ENCODE measurements at places on chromosomes 3 and 15.

DNA sequence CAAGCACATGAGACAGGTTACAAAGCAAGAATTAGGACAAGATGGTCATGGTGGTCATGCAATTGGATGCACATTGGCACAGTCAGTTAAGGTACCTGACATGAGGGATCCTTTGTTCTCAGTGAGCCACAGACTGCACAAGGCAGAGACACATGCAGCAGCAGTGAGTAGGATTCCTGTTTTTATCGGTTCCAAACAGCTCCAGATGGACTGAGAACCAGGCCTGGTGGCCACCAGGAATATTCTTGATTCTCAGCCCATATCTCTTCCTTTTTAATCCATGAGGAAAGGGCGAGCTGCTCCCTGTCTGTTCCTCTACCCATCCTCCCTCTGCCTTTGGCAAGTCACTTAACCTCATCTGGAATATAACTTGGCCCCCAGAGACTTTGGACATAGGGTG lies 410.8 kb downstream of the GAP43 start:
- DNase-seq = no peak

DNA sequence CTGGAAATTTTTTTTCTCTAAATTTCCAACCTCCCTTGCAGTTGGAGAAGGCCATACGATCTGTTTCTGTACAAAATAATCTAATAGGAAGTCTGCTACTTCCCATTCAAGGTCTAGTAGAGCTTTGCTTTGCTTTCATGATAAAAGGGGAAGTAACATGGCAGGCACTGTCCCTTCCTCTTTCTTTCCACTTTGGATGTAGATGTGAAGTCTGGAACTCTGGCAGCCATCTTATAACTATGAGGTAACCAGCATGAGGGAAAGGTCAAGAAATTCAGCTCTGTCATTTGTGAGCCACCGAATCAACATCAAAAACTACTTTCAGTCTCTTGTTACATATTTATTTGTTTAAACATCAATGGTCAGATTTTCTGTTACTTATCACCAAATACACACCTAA lies 156.3 kb downstream of the MTHFS start:
- no peak for DNase-seq

- DNase-seq = peak; percentile 47
Measured at GRCh38 chr15:90482124-90483011, 47.4 kb upstream of the CRTC3 start.

DNA sequence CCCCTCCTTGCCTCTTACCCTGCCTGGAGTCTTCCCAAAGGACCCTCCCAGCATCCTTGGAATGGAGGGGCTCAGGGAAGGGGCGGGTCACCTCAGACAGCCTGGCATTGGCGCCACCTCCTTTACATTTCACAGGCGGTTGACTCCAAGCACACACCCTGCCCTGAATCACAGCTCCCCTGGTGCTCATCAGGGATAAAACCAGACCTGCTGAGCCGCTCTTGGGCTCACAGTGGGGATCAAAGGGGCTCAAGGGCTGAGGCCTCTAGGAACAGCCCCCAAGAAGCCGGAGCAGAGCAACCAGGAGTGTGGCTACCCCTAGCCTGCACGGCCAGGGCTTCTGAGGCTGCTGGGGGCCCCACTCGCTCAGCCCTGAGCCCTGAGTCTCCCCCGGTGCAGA lies 16.6 kb downstream of the LINGO1 start:
- no peak for DNase-seq

DNA sequence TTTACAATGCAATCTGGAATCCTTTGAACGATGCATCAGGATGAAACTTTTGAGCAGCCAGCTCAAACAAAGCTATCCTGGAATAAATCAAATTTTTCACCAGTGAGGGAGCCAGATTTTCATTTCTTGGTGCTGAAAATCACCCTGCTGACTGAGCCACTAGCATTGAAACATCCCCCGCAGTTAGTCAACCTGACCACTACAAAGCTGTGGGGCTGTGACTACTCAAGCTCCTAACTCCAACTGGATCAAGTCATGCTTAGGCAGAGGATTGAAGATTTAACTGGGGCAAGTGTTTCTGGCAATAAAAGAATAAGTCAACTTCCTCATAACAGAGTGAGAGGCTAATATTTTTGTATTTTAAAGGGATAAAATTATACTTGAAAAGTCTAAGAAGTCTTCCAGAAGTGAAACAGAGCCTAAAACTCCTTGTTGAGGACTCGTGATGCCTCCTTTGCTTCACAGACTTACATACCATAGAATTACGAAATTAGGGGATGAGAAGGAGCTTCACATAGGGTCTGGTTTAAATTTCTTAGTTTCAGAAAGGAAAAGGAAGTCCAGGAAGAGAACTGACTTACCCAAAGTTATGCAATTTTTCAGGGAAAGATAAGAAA lies 177.8 kb downstream of the SERPINI1 start:
- DNase-seq = no peak

GRCh38 chr3:29515451-29515850 lies 234.6 kb downstream of the RBMS3 start:
- no peak for DNase-seq

DNA sequence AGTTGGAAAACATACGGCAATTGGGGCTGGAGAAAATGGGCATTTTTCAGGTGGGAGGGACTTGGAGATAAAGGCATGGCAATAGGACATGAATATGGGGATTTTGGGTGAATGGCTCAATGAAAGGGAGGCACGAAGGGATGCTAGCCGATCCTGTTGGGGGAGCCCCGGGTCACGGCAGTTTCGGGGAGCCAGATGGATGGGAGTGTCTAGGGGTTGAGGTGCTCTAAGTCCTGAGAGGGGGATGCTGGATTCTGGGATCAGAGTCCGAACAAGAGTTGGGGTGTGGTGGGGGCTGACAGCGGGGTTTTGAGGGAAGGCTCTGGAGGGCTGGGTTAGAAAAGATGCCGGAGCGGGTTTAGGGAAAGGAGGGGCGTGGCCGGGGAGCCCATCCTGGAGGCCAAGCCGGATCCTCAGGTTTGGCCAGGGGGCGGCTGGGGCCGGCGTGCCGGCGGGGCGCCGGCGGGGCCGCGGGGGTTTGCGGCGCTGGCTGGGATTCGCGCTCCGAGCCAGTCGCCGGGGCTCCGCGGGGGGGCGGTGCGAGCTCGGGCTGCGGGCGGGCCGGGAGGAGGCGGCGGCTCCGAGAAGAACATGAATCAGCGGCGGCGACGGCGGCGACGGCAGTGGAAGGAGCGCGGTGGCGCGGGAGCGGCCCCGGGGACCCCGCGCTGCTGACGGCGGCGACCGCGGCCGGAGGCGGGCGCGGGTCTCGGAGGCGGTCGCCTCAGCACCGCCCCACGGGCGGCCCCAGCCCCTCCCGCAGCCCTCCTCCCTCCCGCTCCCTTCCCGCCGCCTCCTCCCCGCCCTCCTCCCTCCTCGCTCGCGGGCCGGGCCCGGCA lies at the start of gene TYRO3:
Gene TYRO3, plus strand, starts transcription at position 813 of the 839 bp plus-strand sequence. CDS start 46 bp downstream, outside the sequence.
- DNase-seq = peak; percentile 81

- no peak for DNase-seq
Measured at GRCh38 chr3:57151021-57151449, 14.1 kb downstream of the IL17RD start.

- DNase-seq = no peak
Measured at GRCh38 chr3:29478611-29479010, 197.7 kb downstream of the RBMS3 start.

DNA sequence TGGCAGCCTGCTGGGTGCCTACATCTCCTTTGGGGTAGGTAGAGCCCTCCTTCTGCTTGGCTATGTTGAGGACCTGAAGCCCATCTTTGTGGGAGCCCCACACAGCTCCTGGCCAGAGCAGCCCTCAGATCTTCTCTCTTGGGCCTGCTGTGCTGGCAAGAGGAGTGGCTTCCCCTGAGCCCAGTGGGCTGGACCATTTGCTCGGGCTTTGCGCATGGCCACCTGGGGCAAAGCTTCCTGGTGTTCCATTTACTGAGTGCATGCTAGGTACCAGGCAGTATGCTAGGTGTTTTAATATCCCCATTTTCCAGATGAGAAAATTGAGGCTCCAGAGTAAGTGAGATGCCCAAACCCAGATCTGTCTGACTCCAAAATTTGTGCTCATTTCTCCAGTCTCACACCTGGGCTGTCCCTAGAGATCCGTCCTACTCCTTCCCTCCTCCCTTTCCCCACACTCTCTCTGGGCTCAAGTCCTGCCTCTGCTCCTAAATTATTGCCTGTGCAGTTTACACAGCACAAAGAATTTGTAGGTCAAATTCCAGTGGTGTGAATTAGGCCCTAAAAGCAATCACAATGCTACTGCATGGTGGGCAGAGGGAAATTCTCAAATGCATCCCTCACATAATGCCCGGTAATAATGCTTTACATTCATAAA lies 39.7 kb downstream of the SLC28A1 start:
- no peak for DNase-seq

DNA sequence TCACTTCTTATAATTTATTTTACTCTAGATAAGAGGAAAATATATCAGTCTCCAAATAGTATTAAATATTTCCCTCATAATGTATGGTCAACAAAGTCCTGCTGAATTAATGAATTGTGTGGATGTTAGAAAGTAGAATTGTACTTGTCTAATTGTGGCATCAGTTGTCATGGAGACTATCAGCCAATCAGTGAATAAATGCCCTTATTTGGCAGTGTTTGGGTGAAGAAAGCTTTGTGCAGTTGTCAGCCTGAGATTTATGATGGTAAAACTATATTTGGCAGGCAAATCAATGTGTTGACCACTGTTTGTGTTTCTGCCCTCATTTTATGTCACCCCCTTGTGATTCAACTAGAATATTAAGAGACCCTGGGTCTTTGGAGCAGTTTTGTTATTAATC lies 293.6 kb upstream of the MDFIC2 start:
- no peak for DNase-seq

GRCh38 chr3:2513986-2514385 lies 415.3 kb downstream of the CNTN4 start:
- no peak for DNase-seq

DNA sequence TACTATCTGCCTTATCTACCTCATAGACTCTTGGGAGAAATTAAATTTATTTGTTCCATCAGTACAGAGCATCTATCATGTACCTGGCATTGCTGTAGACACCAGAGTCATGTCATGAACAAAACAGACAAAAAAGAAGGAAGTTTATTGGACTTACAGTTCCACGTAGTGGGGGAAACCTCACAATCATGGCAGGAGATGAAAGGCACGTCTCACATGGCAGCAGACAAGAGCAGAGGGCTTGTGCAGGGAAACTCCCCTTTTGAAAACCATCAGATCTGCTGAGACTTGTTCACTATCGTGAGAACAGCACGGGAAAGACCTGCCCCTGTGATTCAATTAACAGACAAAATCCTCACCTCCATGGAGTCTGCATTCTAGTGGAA lies 25.6 kb upstream of the ACAP2 start:
- peak; percentile 32 for DNase-seq

DNA sequence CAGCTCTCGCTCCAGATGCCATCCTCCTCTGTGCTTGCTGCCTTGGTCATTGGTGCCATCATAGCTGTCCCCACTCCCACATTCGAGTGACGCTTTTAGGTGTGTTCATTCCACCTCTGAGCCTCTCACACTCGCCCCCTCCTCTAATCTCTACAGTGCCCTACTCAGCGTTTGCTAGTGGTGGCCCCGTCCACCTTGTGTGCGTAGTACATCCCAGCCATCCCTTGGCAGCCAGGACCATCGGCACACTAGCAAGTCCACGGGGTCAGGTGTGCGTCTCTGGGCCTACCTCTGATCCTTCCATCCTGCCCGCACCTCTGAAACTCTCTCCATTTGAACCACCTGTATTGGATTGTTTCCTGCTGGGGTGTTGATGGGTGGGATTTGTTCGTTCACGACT lies 54.2 kb upstream of the RGMA start:
- DNase-seq = no peak

GRCh38 chr3:189394599-189395121 lies 222.9 kb downstream of the TPRG1 start:
- no peak for DNase-seq

DNA sequence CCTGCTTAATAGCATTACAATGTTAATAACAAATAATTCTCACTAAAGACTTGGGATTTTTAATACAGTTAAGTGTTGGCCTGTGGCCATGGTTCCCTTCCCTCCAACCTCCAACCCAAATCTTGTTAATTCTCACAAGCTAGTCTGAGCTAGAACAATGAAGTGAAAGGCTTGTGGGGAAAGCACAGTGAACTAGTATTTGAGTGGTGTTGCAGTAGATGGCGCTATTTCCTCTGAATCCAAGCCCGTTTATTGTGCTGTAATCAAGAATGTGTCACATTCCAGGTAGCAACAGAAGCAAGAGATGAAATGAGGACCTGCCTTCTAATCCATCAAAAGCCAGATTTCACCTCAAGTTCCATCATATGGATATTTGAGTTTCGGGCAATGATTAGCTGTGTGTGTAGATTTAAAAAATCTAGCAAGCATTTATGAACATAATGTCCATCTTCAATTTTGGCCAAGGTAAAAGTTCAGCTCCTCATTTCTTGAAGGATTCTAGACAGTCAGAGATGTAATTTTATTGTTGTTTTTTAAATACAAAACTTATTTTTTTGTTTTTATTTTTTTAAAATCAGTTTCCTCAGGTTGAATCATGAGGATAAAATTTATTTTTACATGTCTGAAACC lies 160.7 kb downstream of the SQOR start:
- DNase-seq = no peak
